HT1080 (cell line): ENCODE measurements at places on chromosomes 2 and 18. TPM values are rescaled to one million over a fixed set of nuclear protein-coding genes. Genes with fewer than 3 reads are reported as not detected.

Gene MYCN
- total RNA-seq: not detected in 2 replicates

Gene DCC
- 14.1 and 15.7 TPM in 2 replicates for total RNA-seq

Gene REG3A
- total RNA-seq: not detected in 2 replicates

Gene MARCHF4
- total RNA-seq: 24.1 and 27.8 TPM in 2 replicates

Gene GKN1
- not detected in 2 replicates for total RNA-seq

Gene TRIM43
- not detected in 2 replicates for total RNA-seq

Gene DQX1
- 0.13 and 0.18 TPM in 2 replicates for total RNA-seq

Gene EN1
- total RNA-seq: not detected in 2 replicates

Gene DNAJC5G
- not detected in 2 replicates for total RNA-seq

Gene LINC00305
- total RNA-seq: not detected in 2 replicates

Gene LTBP1
- total RNA-seq: 28.6 and 40.5 TPM in 2 replicates

Gene CEBPZOS
- total RNA-seq: 13.4 and 17.6 TPM in 2 replicates

Gene CD226
- 0.03 and 0.17 TPM in 2 replicates for total RNA-seq

Gene DPP4
- total RNA-seq: not detected in 2 replicates

Gene CKAP2L
- 21.1 and 33.7 TPM in 2 replicates for total RNA-seq

Gene KCNF1
- total RNA-seq: 0.07 and 0.14 TPM in 2 replicates

Gene SNRPD1
- 168 and 175 TPM in 2 replicates for total RNA-seq

Gene INO80D
- total RNA-seq: 2.8 and 5.3 TPM in 2 replicates

Gene PROC
- total RNA-seq: not detected in 2 replicates

Gene IL1A
- 0.85 and 1.1 TPM in 2 replicates for total RNA-seq

Gene CHRNG
- total RNA-seq: not detected in 2 replicates

Gene UPP2
- not detected in 2 replicates for total RNA-seq

Gene TRABD2A
- total RNA-seq: 22.7 and 30.4 TPM in 2 replicates

Gene C2orf49
- total RNA-seq: 9.1 and 14.5 TPM in 2 replicates

Gene GTF2A1L
- not detected in 2 replicates for total RNA-seq

Gene NPPC
- total RNA-seq: not detected in 2 replicates

Gene CGREF1
- 0.13 and 0.26 TPM in 2 replicates for total RNA-seq

Gene ACMSD
- total RNA-seq: not detected in 2 replicates

Gene EVX2
- not detected in 2 replicates for total RNA-seq

Gene SOWAHC
- 13.1 and 14.9 TPM in 2 replicates for total RNA-seq

Gene ID2
- total RNA-seq: 9.7 and 21.8 TPM in 2 replicates

Gene GALNT5
- total RNA-seq: not detected in 2 replicates

Gene YPEL5
- 17.0 and 25.5 TPM in 2 replicates for total RNA-seq

Gene ERFE
- 13.1 and 15.3 TPM in 2 replicates for total RNA-seq

Gene NCKAP1
- 63.8 and 79.4 TPM in 2 replicates for total RNA-seq
